ENCODE measurements at places on chromosomes 1 and 21.

GRCh38 chr1:83588140-83588539 is 410.8 kb downstream of the TTLL7 start:
- H3K36me3 ChIP-seq = no peaks in the 10 kb centered on the region
- no peaks in the 10 kb centered on the region for H3K27me3 ChIP-seq
- H3K27ac ChIP-seq = no peak overlapping the region
- no peaks in the 10 kb centered on the region for H3K4me1 ChIP-seq
- no peak overlapping the region for H3K4me3 ChIP-seq

GRCh38 chr1:177817937-177818875 is 151.7 kb downstream of the SEC16B start:
- H3K4me3 ChIP-seq = no peak overlapping the region
- no peaks in the 10 kb centered on the region for H3K27me3 ChIP-seq
- no peak overlapping the region for H3K27ac ChIP-seq

GRCh38 chr21:31124010-31124409 is 85.7 kb upstream of the KRTAP19-8 start:
- no peak for DNase-seq
- H3K36me3 ChIP-seq = no peaks in the 10 kb centered on the region
- peaks cover 15% of the 10 kb centered on the region for H3K27me3 ChIP-seq
- H3K27ac ChIP-seq = no peak overlapping the region

DNA sequence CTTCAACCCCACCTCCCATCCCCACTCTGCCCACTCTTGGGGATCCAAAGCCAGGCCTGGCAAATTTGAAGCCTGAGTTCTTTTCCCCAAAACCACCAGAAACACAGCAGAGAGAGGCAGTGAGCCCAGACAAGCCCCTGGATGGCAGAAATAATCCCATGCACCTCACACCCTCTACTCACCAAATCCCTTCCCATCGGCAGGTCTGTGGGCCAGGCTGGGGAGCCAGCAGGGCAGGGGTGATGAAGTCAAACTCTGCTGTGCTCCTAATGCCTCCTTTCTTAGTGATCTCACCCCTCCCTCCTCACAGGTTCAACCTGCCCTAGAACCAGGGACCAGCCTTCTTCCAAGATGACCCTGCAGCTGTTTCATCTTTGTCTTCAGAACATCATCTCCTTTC is 72.4 kb downstream of the GLIS1 start:
- peaks cover 44% of the 10 kb centered on the region for H3K27me3 ChIP-seq
- DNase-seq = no peak
- no peaks in the 10 kb centered on the region for H3K4me1 ChIP-seq
- no peak overlapping the region for H3K27ac ChIP-seq
- no peaks in the 10 kb centered on the region for H3K36me3 ChIP-seq

GRCh38 chr1:86852782-86853408 is 61.0 kb downstream of the SELENOF start:
- no peak overlapping the region for H3K4me3 ChIP-seq
- no peaks in the 10 kb centered on the region for H3K27me3 ChIP-seq
- DNase-seq = no peak
- no peaks in the 10 kb centered on the region for H3K36me3 ChIP-seq
- H3K4me1 ChIP-seq = no peaks in the 10 kb centered on the region
- no peak overlapping the region for H3K27ac ChIP-seq

- no peak overlapping the region for H3K4me3 ChIP-seq
- DNase-seq = no peak
- H3K27ac ChIP-seq = no peak overlapping the region
- H3K4me1 ChIP-seq = peaks cover 21% of the 10 kb centered on the region
- H3K36me3 ChIP-seq = no peaks in the 10 kb centered on the region
These were observed 27.2 kb upstream of the CSF1 start for GRCh38 chr1:109883248-109883955.

GRCh38 chr1:11828511-11828910 is 19.1 kb downstream of the NPPA start:
- H3K27ac ChIP-seq = no peak overlapping the region
- no peak overlapping the region for H3K4me3 ChIP-seq
- peaks cover 92% of the 10 kb centered on the region for H3K36me3 ChIP-seq
- no peaks in the 10 kb centered on the region for H3K27me3 ChIP-seq
- peaks cover 3% of the 10 kb centered on the region for H3K4me1 ChIP-seq

- no peak for DNase-seq
- H3K27ac ChIP-seq = no peak overlapping the region
- no peaks in the 10 kb centered on the region for H3K4me1 ChIP-seq
These were observed 25.6 kb upstream of the IL20 start for GRCh38 chr1:206839857-206840256.

DNA sequence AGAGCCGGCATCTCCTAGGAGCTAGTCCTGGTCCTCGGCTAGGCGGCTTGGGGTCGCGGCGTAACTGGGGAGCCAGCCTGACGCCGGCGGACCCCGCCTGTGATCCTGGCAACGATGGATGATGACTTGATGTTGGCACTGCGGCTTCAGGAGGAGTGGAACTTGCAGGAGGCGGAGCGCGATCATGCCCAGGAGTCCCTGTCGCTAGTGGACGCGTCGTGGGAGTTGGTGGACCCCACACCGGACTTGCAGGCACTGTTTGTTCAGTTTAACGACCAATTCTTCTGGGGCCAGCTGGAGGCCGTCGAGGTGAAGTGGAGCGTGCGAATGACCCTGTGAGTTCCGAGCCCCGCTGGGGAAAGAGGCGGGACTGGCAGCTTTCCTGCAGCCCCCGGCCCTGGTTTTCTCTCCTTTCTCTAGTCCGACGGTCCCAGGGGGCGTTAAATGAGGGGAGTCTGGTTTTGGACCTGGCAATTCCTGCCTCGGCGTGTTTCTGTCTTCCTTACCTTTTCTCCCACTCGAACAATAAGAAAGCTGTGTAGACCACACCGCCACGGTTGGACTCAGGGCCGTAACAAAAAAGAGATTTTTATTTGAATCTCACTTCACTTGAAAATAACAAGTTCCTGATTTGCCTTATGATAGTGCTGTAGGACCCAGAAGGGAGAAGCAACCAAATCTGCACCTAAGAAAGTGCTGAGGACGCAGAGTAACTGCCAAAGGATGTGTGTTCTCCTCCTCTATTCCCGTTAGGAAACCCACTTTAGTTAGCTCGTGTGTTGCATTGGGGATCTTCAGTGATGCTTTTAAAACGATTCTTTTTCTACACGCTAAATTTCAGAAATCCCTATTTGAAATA is at the start of gene SPRTN:
SPRTN (plus strand) TSS at position 24 of the 859 bp plus-strand sequence; CDS start at position 115, 91 bp downstream.
- DNase-seq = peak; percentile 92
- H3K36me3 ChIP-seq = peaks cover 39% of the 10 kb centered on the region
- peaks cover 32% of the 10 kb centered on the region for H3K4me1 ChIP-seq
- H3K27ac ChIP-seq = peak within 1 kb of the TSS; percentile 91

DNA sequence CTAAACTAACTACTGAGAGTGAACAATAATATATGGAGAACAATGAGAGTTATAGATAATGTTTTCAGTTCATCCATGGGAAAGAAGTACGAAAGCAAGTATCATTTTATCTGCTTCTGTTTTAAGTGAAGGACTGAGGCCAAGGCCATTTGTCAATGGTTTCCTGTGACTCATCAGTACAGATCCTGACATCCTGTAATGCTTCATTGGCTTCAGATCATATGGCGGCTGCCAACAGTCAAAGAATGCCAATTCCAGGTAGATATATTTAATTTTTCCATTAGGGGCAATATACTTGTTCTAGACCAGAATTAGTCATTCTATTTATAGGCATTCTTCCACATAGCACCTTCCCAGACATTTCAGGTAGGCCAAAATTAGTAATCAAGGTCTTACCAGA is 97.3 kb downstream of the USH2A start:
- H3K36me3 ChIP-seq = no peaks in the 10 kb centered on the region
- DNase-seq = no peak
- no peak overlapping the region for H3K4me3 ChIP-seq
- no peak overlapping the region for H3K27ac ChIP-seq

DNA sequence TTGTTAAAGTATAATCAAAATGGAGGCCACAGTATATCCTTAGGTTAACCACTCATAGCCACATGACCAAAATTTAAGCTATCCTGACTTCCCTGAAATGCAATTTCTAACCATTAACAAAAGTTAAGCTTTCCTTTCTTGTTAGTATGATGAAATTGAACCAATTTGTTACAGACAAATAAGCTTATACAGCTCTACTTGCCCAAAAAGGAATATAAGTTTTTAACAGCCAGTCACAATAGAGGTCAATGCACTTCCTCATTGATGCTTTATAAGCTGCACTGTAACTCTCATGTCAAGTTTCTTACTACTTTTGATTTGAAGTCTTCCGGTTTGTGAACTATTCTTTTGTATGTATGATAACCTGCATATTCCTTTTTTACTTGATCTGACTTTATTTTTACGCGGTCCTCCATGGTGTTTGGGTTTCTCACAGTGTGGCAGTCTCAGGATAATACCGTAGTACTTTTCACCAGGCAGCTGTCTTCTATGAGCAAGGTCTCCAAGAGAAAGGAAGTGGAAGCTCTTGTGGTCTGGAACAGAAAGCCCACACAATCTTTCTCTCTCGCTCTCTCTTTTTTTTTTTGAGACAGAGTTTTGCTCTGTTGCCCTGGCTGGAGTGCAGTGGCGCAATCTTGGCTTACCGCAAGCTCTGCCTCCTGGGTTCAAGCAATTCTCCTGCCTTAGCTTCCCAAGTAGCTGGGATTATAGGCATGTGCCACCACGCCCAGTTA is 331.6 kb downstream of the SRGAP2C start:
- H3K27ac ChIP-seq = no peak overlapping the region
- no peaks in the 10 kb centered on the region for H3K36me3 ChIP-seq
- H3K4me1 ChIP-seq = peaks cover 9% of the 10 kb centered on the region
- no peak for DNase-seq
- no peak overlapping the region for H3K4me3 ChIP-seq
- peaks cover 19% of the 10 kb centered on the region for H3K27me3 ChIP-seq

DNA sequence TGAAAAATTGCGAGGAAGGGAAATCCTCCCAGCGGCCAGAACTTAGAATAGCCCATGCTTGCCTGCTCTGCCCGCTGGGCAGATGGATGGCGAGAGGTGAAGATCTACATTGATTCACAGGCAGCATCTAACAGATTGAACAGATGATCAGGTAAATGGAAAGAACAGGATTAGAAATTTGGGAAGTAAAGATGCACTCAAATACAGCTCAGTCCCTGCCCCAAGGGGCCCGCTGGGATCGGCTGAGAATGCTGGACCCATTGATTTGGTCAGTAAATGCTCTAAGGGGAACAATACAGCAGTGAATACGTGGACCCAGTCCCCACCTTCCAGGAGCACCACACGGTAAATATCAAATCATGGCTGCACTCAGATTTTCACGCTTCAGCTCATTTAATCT is 248.2 kb downstream of the MATN1 start:
- H3K4me1 ChIP-seq = no peaks in the 10 kb centered on the region
- H3K36me3 ChIP-seq = no peaks in the 10 kb centered on the region
- no peak overlapping the region for H3K4me3 ChIP-seq
- H3K27ac ChIP-seq = no peak overlapping the region

- no peaks in the 10 kb centered on the region for H3K27me3 ChIP-seq
- no peak for DNase-seq
- H3K36me3 ChIP-seq = peaks cover 12% of the 10 kb centered on the region
- H3K4me3 ChIP-seq = no peak overlapping the region
These were observed 11.8 kb downstream of the LRRC8D start for GRCh38 chr1:89832496-89833127.

DNA sequence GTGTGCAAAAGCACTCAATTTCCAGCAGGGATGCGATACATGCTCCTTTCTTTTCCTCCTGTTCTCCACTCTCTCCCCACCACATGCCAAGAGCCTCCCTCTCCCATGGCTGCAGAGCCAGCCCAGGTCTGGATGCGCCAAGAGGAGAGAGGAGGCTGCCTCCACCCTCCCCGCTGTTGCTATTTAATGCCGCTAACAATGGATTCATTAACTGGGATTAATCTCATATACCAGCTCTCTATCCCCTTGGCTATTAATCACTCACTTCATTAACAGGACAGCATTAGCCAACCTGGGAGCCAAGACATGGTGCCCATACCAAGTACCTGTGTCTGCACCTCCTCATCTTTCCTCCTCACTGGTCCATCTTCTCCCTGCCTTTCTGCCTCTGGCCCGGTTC is 49.1 kb upstream of the SCMH1 start:
- no peak overlapping the region for H3K4me3 ChIP-seq
- no peak for DNase-seq
- no peaks in the 10 kb centered on the region for H3K4me1 ChIP-seq
- H3K36me3 ChIP-seq = no peaks in the 10 kb centered on the region
- no peak overlapping the region for H3K27ac ChIP-seq
- H3K27me3 ChIP-seq = peaks cover 25% of the 10 kb centered on the region

- no peak for DNase-seq
- peaks cover 25% of the 10 kb centered on the region for H3K4me1 ChIP-seq
- peaks cover 90% of the 10 kb centered on the region for H3K27me3 ChIP-seq
- H3K27ac ChIP-seq = no peak overlapping the region
- no peaks in the 10 kb centered on the region for H3K36me3 ChIP-seq
- no peak overlapping the region for H3K4me3 ChIP-seq
These were observed 3.7 kb downstream of the RSPO1 start for GRCh38 chr1:37631036-37631435.

- H3K36me3 ChIP-seq = no peaks in the 10 kb centered on the region
- H3K27ac ChIP-seq = no peak overlapping the region
- no peak overlapping the region for H3K4me3 ChIP-seq
- no peak for DNase-seq
- H3K4me1 ChIP-seq = no peaks in the 10 kb centered on the region
These were observed 28.4 kb upstream of the ETV3 start for GRCh38 chr1:157166590-157166989.

GRCh38 chr1:25467616-25468015 is 36.9 kb downstream of the MACO1 start:
- H3K4me3 ChIP-seq = no peak overlapping the region
- peaks cover 19% of the 10 kb centered on the region for H3K4me1 ChIP-seq
- H3K27ac ChIP-seq = peak overlapping the region; percentile 44
- no peaks in the 10 kb centered on the region for H3K27me3 ChIP-seq
- peaks cover 46% of the 10 kb centered on the region for H3K36me3 ChIP-seq

Measured in K562 (cell line).